Glutamatergic neuron (in vitro differentiated cells): ENCODE measurements at places on chromosomes 16 and 17. TPM values are rescaled to one million over a fixed set of nuclear protein-coding genes. Genes with fewer than 3 reads are reported as not detected.

The ZFP3 gene
- 4.9 TPM for total RNA-seq

- no peaks in the 10 kb centered on the region for H3K36me3 ChIP-seq
- no peak overlapping the region for H3K27ac ChIP-seq
- H3K4me1 ChIP-seq, result peaks cover 11% of the 10 kb centered on the region
- peaks cover 12% of the 10 kb centered on the region for H3K27me3 ChIP-seq
- no peak overlapping the region for H3K4me3 ChIP-seq
Measured at GRCh38 chr17:79154951-79155585, 80.4 kb downstream of the ENGASE start.

GRCh38 chr17:64074704-64075426 is 54.4 kb upstream of the ICAM2 start:
- H3K36me3 ChIP-seq, result peaks cover 16% of the 10 kb centered on the region
- no peaks in the 10 kb centered on the region for H3K27me3 ChIP-seq
- H3K4me3 ChIP-seq, result no peak overlapping the region

The NOTUM gene
- 39.8 TPM for total RNA-seq

DNA sequence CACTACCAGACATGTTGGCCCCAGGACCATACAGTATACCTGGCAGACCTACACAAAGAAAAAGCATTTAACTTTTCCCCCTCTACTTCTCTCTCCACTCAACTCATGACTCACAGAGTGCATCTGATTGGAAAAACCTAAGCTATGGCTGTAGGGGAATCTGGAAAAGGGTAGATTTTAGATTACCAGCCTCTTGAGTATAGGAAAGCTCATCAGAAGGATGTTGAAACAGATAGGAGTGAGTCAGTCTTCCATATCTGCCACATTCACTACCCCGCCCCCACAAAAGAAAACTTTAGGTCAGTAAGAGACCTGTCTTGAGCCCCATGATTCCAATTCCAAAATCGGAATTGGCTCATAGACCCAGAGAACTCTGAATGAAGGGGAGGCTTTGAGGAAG is 12.3 kb downstream of the KRT9 start:
- H3K27me3 ChIP-seq, result no peaks in the 10 kb centered on the region
- no peaks in the 10 kb centered on the region for H3K36me3 ChIP-seq
- H3K27ac ChIP-seq, result no peak overlapping the region
- no peaks in the 10 kb centered on the region for H3K4me1 ChIP-seq

The KRT23 gene
- not detected for total RNA-seq

DNA sequence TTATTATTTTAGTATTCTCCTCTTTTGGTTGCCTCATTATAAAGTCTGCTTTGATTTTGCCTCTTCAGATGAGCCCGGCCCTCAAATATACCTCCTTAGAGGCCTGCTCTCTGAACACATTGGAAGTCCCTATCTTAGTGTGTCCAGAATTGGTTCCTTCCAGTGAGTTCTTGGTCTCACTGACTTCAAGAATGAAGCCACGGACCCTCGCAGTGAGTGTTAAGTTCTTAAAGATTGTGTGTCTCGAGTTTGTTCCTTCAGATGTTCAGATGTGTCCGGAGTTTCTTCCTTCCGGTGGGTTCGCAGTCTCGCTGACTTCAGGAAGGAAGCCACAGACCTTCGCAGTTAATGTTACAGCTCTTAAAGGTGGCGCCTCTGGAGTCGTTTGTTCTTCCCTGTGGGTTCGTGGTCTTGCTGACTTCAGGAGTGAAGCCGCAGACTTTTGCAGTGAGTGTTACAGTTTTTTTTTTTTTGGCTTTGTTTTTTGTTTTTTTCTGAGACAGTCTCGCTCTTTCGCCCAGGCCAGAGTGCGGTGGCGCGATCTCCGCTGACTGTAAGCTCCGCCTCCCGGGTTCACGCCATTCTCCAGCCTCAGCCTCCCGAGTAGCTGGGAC is 45.8 kb upstream of the NOS2 start:
- no peak for DNase-seq
- H3K27ac ChIP-seq, result no peak overlapping the region
- H3K4me1 ChIP-seq, result no peaks in the 10 kb centered on the region

The GCGR gene
- 6.7 TPM for total RNA-seq
